ENCODE measurements at places on chromosomes 5 and 9.

DNA sequence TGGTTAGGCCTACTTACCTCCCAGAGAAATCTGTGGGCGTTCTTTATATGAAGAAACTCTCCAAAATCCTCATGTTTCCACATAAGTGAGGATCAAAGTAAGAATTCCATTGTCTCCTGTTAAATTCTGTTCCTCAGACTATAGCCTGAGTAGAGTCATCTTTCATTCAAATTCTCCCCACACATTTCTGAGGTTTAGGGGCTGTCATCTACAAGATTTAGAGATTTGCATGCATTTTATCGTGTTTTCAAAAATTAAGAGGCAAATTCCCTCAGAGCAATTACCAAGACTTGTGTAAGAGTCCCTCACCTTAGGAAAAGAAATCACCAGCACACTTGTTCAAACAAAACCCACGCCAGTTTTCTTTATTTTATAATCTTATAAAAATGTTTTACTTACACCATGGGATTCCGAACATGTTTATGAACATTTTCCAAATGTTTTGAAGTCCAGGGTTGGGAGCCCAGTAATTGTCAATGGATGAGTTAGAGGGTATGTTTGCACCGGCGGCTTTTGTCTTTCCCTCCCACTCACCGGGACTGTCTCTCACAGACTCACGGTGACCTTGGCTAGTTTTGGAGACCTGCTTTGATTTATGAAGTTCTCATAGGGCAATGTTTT, 367.6 kb downstream of the ENC1 start:
- no peak for DNase-seq

- no peak for DNase-seq
Measured at GRCh38 chr9:105242557-105242956, 1.9 kb upstream of the SLC44A1 start.

- no peak for DNase-seq
Measured at GRCh38 chr9:32427111-32427873, 42.8 kb downstream of the ACO1 start.

GRCh38 chr9:135989722-135990467, 28.7 kb upstream of the UBAC1 start:
- no peak for DNase-seq

DNA sequence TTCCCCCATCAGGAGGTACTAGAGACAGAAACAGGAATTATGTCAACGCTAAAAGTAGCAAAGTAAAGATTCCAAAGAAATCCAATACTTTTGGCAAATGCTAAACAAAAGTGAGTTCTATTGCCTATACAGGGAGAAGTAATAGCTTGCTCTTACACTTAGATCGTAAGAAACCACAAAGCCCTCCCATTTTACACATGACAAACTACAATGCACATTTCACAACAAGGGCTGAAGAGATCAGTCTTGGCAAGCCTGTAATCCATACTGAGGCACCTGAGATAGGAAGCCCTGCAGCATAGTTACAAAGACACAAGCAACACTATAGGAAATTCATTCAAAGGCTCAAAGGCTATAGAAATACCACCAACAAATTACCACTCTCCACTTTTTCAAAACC, 7.7 kb downstream of the HNRNPK start:
- DNase-seq, result no peak

GRCh38 chr5:6184481-6184880, 193.9 kb downstream of the MED10 start:
- DNase-seq, result no peak

DNA sequence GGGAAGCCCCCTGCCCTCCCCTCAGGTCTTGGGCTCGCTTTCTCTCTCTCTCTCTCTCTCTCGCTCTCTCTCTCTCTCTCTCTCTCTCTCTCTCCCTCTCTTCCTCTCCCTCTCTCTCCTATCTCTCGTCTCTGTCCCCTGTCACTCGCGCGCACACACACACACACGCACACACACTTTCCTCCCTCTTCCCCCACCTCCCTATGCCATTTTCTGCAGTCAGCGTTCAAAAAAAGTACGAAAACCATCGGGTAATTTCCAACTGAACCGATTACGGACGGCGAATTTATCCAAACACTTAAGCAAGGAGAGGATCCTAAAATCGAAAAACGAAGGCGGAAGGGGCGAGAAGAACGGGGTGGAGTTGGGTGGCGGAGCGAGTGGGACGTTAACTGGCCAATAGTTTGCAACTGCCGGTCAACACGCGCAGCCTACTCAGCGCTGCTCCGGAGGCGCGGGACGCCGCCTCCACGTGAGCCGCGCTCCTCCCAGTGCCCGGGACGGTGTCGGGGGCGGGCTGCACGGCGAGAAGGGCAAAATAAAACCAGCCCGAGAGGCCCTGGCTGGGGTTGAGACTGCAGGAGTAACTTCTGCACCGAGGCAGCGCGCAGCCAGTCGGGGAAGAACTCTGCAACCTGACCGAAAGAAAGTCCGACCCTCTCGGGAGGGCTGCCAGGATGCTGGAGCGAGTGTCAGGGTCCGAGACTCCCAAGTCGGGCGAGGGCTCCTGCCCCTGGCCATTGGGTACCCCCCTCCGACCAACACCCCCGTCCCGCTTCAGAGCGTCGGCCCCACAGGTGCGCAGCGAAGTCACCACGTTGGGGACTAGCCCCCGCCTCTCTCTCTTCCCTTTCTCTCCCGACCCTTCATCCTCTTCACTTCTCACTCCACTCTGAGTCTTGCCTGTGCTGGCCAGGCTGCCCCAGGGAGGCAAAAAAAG, 24.9 kb upstream of the ELAVL2 start:
- no peak for DNase-seq

- no peak for DNase-seq
Measured at GRCh38 chr5:80916676-80917075, 43.5 kb upstream of the RASGRF2 start.

- no peak for DNase-seq
Measured at GRCh38 chr5:51465165-51465564, 81.9 kb downstream of the ISL1 start.

DNA sequence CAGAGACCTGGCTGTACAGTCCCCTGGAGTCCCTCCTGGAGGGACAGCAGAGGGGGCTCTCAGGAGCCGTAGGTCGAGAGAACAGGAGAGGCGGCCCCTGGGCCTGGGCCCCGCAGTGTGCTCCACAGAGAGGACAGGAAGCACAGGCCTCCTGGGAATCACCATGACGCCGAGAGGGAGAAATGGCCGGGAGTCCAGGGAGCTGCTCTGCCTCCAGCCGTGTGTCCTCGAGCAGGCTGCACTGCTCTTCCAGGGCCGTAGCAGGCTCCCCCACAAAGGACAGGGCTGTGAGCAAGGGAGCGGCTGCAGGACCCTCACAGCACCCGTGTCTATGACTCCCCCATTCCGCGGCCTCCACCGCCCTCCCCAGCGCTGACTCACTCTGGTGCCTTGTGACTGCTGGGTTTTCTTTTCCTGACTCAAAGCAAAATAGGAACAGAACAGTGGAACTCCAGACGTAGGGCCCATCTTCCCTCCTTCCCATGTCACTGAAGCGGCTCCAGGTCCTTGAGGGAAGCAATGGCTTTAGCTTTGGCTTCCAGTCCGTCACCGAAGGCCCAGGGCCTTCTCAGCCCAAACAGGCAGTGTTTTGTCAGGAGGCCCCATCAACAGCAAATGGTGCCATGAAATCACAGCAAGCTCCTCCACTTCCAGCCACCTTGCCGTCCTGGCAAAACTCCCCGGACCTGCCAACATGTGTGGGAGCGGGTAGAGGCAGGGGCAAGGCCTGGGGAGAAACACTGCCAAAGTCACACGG, 114.2 kb downstream of the LHFPL2 start:
- DNase-seq, result no peak

GRCh38 chr5:157607371-157608161, 32.0 kb upstream of the ADAM19 start:
- no peak for DNase-seq

- DNase-seq, result no peak
Measured at GRCh38 chr9:106878934-106879333, 16.0 kb downstream of the ZNF462 start.

- DNase-seq, result no peak
Measured at GRCh38 chr5:141704782-141705297, 22.8 kb upstream of the ARAP3 start.

All from stimulated activated CD4-positive, alpha-beta T cell treated with anti-CD3 and anti-CD28 coated beads, Interleukin-1b, Interleukin-23, amount 100 ng/mL, for 1 hour (primary cell).